Activated CD4-positive, alpha-beta T cell treated with anti-CD3 and anti-CD28 coated beads for 36 hours (primary cell): ENCODE measurements at places on chromosomes 12 and 14. TPM values are rescaled to one million over a fixed set of nuclear protein-coding genes. Genes with fewer than 3 reads are reported as not detected.

Gene CRACR2A
- 22.5 TPM for total RNA-seq

Gene PLEKHA5
- 5.7 TPM for total RNA-seq

Gene NINJ2
- 3.5 TPM for total RNA-seq

Gene OTOGL
- total RNA-seq = not detected

Gene GZMB
- total RNA-seq = 2,147 TPM

Gene TEX52
- total RNA-seq = not detected

Gene AKAP6
- total RNA-seq = 2.0 TPM

Gene SLC6A15
- 0.43 TPM for total RNA-seq

Gene GYS2
- total RNA-seq = not detected

Gene ADCY4
- total RNA-seq = 1.8 TPM

Gene RAD9B
- 1.5 TPM for total RNA-seq

Gene GPRC5D
- not detected for total RNA-seq

Gene COX6A1
- total RNA-seq = 424 TPM

Gene C12orf42
- not detected for total RNA-seq

Gene OR4E2
- total RNA-seq = not detected

Gene AKAP3
- 2.8 TPM for total RNA-seq

Gene DDX23
- 115 TPM for total RNA-seq

Gene BIN2
- 48.8 TPM for total RNA-seq

Gene ERP29
- 87.3 TPM for total RNA-seq

Gene TMEM19
- total RNA-seq = 6.1 TPM
